AG09319 (cell line): ENCODE measurements at places on chromosomes 5 and 9.

- DNase-seq, result no peak
These were observed 19.3 kb downstream of the PGGT1B start for GRCh38 chr5:115243412-115243811.

- DNase-seq, result no peak
These were observed 273.5 kb downstream of the CRB2 start for GRCh38 chr9:123629531-123629930.

- DNase-seq, result no peak
These were observed 72.4 kb upstream of the MPDZ start for GRCh38 chr9:13351778-13352386.

- no peak for DNase-seq
These were observed 6.6 kb downstream of the TMEM171 start for GRCh38 chr5:73126957-73127356.

- no peak for DNase-seq
These were observed 18.2 kb downstream of the CCDC187 start for GRCh38 chr9:136285501-136286358.

DNA sequence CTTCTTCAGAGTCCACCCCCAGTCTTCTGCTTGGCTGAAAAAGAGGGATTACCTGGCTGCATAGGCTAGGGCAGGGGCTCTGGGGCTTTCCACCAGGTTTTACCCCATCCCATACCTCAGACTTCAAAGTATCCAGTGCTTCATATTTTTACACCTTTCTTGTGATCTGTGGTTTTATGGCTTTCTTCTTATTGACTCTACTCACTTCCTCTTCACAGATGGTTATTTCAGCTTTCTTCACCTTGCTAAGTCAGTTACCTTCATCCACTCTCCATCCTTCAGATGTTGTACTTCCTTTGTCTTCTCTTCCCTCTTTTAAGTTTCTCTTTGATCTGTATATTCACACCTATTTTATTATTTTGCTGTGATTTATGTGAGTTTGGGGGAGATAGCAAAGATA lies 104.3 kb downstream of the GRIA1 start:
- DNase-seq, result no peak

DNA sequence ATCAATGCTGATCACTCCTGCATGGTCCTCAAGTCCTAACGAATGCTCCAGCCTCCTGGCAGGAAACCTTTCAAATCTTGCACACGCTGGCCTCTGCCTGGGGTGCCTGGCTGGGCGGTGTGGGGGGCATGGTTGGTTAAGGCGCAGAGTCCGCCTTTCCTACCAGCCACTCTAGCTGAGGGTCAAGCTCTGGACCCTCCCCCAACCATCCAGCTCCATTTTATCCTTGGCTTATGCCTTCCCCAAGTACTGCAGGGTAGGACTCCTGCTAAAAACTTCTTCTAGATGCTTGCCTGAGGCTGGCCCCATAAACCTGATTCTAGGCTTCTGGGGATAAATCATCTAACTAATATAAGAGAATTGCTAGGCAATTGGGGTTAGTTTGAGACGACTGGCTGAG lies 808 bp upstream of the MVB12B start:
- no peak for DNase-seq

DNA sequence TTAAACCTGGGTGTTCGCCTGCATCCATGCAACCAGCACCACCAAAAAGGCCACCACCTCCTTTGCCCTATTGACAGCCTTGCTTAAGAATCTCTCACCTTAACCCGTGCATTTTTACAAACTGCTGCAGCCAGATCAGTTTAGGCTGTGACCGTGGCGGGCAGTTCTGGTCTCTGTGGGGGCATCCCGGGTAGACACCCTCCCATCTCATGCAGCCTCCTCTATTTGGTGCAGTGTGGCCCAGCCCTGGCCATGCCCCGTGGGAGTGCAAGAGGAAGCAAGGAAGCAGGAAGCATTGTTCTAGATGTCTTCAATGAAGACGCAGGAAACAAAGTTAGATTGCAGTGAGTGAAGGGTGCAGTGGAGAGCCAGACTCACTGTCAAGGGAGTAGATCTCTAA lies 108.8 kb upstream of the MVB12B start:
- no peak for DNase-seq
